Suprapubic skin (tissue), 4 donors: ENCODE measurements at places on chromosomes 6 and 20. TPM values are rescaled to one million over a fixed set of nuclear protein-coding genes. Genes with fewer than 3 reads are reported as not detected.

DNA sequence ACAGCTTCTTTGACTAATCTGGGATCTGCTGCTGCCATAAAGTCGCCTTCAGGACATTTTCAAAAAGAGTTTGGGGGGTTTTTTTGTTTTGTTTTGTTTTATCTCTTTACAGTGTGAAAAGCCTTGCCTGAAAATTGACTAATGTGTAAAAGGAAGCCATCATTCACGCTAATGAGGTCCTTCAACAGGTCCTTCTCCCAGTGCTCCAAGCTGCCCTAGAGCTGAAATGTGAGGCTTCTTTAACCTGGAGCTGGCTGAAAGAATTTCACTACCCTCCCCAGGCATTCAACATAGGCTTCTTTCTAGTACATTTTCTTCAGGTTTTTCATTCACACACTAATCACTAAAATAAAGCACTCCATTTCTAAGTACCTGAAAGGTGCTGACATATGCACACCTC, 145.1 kb upstream of the PRDM1 start:
- H3K4me3 ChIP-seq, result no peak overlapping the region
- no peaks in the 10 kb centered on the region for H3K27me3 ChIP-seq
- no peak for DNase-seq
- H3K36me3 ChIP-seq, result no peaks in the 10 kb centered on the region
- H3K4me1 ChIP-seq, result no peaks in the 10 kb centered on the region
- H3K27ac ChIP-seq, result no peak overlapping the region

DNA sequence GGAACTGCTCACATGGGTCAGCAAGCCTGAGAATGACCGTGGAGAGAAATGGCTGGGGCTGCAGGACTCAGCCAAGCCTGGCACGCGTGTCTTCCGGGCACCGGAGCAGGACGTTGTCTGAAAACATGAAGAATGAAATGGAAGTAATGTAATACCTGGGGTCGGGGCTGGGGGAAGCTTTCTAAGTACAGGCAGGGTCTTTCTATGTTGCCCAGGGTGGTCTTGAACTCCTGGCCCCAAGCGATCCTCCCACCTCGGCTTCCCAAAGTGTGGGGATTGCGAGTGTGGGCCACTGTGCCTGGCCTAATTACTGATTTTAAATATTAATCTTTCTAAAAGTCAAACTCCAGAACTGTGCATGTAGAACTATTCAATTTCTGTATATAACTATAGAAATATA, 155.5 kb upstream of the AKAP12 start:
- H3K27me3 ChIP-seq, result no peaks in the 10 kb centered on the region
- H3K4me1 ChIP-seq, result no peaks in the 10 kb centered on the region
- DNase-seq, result no peak
- no peaks in the 10 kb centered on the region for H3K36me3 ChIP-seq
- no peak overlapping the region for H3K4me3 ChIP-seq

DNA sequence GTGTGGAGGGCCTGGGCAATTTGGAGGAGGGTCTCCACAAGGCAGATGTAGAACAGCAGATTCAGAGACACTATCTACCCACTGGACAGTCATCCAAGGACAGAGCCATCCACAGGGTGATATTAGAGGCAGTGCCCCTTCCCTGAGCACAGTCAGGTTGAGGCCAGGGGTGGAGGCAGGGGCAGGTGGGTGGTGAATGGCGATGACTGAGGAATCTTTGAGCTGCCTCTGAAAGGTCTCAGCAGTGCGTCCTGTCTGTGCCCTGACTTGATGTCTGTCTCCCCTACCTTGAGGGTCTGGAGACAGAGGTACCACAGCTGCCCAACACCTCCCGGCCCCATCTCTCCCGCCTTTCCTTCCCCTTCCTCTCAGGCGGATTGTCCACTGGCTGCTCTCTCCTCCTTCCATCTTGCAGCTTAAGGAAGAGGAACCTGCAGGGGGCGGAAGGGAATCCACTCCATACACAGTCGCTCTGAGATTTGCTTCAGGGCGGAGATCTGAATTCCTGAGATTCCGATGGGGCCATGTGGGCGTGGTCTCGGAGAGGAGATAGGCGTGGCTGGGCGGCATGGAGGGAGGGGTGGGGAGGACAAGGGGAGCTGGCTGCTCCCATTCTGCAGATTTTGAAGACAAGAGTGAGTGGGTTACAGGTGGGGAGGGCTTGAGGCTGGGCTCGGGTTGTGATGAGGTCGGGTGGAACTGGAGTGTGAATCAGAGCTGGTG, 1.7 kb downstream of the MUCL3 start:
- H3K27ac ChIP-seq, result no peak overlapping the region
- H3K4me1 ChIP-seq, result peaks cover 7% of the 10 kb centered on the region
- DNase-seq, result no peak

DNA sequence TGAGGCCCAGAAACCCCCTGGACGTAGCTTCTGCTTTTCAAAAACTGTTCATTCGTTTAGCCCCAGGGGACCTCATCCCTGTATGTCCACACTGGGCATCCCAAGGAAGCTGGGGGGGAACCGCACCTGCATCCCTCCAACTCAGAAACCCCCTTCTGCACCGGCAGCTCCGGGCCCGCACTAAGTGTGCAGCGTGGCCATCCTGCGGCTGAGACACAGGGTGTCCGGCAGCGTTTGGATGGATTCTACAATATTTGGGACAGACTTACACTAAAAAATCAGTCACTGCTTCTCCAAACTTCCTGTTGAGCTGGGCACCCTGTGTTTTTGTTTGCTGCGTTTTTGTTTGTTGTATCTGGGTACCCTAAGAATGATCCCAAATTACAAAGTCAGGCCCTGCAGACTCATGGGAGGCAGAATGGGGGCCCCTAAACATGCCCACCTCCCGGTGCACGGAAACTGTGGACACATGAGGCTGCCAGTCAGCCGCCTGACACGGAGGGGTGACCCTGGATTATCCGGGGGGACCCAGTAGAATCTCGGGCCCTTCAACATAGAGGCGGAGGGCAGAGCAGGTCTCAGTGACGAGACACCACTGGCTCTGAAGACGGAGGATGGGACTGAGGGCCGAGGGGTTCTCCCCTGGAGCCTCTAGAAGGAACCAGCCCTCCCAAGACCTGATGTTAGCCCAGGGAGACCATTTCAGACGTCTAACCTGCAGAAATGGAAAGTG, 88.2 kb upstream of the BHLHE23 start:
- peaks cover 79% of the 10 kb centered on the region for H3K27me3 ChIP-seq
- no peak overlapping the region for H3K27ac ChIP-seq
- no peaks in the 10 kb centered on the region for H3K36me3 ChIP-seq
- H3K4me1 ChIP-seq, result no peaks in the 10 kb centered on the region
- no peak overlapping the region for H3K4me3 ChIP-seq
- peak; percentile 37 for DNase-seq

The CDH4 gene
- 2.2 TPM for total RNA-seq

The TINAG gene
- total RNA-seq, result not detected

The DEFB132 gene
- not detected for total RNA-seq
